COLO829 (cell line): ENCODE measurements at places on chromosomes 3 and 15.
A peak's percentile ranks its signal among the peaks of the same experiment; 100 is the strongest.

DNA sequence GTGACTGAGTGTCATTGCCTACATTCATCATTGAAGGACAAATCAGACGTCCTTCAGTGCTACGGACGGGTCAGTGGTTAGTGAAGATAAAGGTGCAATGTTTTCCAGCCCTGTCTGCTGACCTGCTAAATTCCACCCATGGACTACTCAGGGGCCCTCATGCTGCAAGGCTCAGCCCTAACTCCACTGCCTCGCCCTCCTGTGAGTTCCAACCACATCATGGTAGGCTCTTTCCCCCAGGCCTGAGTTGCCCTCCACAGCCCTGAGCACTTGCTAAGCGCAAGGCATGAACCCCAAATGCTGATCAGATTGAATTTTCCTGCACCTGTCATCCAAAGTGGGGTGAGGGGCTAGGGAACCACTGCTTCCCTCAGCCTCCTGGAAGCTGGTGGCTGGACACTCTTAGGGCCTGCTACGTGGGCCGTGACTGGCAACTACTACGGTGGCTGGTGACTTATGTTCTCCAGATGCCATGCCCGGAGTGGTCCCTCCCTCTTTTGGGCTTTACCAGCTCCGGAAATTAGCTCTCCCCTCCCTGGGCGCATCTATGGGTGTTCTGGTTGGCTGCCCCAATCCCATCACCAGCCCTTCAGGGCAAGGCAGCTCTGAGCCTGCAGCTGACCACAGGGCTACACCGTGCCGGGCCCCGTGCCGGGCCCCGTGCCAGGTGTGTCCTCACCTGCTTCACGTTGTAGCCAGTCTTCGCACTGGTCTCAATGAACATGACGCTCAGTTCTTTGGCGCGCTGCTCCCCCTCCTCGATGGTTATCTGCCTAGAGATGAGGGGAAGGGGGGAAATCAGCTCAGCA lies 32.1 kb downstream of the SRPRB start:
- DNase-seq: no peak

DNA sequence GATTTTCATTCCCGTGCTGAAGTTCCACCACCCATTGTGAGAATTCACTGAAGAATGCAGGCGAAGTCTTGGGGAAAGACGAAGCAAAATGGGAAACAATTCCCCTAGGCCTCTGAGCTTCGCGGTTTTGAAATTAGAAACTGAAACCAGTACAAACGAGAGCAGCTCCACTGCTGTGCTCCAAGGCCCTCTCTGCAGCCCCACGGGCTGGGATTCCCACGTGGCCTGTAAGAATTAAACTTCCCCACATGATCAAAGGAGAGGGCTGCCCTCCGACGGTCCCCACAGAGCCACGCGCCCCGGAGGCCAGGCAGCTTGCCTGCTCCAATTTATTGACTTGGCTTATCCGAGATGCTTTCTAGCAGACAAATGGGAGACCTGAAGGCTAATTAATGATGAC lies 144.0 kb downstream of the GREM1 start:
- DNase-seq: no peak

GRCh38 chr3:174533286-174533685 lies 325.8 kb upstream of the NAALADL2 start:
- DNase-seq: no peak

- DNase-seq: no peak
These were observed 494.1 kb downstream of the GABRG3 start for GRCh38 chr15:27464941-27465612.

- DNase-seq: no peak
These were observed 235.0 kb downstream of the OCA2 start for GRCh38 chr15:27864086-27864485.

GRCh38 chr3:146250449-146251382 lies at the start of gene PLSCR4:
PLSCR4 (minus strand) TSS chr3:146251105; CDS start chr3:146222071, 29,034 bp downstream.
- DNase-seq: no peak

GRCh38 chr3:174325834-174326700 lies 533.1 kb upstream of the NAALADL2 start:
- no peak for DNase-seq

DNA sequence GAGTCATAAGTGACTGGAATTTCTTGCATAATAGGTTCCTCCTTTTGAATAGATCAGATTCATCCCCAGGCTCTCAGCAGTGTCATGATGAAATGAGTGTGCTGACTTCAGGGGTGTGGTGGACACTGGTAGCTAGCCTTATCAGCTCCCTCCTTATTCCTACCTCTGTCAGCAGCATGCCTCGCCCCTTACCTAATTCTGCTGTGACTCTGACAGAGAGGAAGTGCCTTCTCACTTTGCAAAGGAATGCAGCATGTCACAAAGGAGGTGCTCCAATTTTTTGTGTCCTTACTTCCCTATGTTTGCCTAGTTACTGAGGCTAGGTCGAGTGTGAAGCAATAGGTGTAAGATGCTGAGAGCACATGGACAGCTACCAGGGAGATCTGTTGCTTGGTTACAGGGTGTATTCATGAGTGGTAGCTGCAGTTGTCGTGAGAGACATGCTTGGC lies 90.6 kb downstream of the TNFAIP8L3 start:
- no peak for DNase-seq

- peak; percentile 14 for DNase-seq
These were observed 63.8 kb downstream of the CHSY1 start for GRCh38 chr15:101187820-101188636.

DNA sequence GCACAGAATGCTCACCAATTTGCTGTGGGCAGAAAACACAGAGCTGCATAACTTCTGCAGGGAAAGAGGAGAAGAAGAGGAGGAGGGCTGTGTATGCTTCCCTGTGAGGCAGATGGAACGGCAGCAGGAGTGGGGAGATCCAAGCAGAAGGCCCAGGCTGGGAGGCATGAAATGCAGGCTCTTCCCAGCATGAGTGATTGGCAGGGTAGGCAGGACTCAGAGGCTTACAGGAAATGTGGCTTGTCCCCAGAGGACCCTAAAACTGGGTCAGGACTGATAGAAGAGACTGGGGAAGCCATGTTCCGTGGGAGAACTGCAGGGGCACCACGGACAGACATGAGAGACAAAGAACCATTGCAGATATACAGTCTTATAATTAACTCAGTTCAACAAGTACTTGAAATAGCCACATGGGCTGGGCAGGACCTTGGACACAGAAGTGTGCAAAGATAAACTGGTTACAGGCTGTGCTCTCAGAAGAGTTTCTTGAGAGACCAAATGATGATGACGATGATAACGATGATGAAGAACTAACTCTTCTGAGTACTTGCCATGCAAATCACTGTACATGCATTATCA lies 286.9 kb downstream of the EPHB1 start:
- DNase-seq: no peak

DNA sequence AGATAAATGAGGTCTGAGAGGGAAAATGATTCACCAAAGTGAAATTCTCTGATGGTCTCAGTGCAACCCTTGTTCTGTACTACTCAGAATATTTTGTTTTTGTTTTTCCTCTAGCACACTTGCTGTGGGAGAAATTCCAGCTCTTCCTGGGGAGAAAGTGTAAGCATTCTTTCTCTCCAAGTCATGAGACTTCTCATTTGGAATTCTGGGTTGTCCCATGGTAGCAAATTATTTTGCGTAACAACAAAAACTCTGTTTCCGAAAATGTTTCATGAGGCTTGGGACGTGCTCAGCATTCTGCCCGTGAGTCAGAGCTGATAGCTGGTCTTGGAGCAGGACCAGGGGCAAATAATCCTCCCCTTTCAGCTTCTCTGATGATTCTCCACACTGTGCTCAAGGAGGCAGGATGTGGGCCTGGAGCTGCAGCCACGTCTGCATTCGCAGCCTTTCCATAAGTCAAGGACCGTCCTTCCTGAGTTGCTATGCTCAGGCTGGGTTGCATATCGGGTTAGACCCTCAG lies 70.3 kb downstream of the SENP2 start:
- peak; percentile 100 for DNase-seq

- DNase-seq: peak; percentile 80
These were observed 108.5 kb downstream of the TNIK start for GRCh38 chr3:171351676-171352075.

DNA sequence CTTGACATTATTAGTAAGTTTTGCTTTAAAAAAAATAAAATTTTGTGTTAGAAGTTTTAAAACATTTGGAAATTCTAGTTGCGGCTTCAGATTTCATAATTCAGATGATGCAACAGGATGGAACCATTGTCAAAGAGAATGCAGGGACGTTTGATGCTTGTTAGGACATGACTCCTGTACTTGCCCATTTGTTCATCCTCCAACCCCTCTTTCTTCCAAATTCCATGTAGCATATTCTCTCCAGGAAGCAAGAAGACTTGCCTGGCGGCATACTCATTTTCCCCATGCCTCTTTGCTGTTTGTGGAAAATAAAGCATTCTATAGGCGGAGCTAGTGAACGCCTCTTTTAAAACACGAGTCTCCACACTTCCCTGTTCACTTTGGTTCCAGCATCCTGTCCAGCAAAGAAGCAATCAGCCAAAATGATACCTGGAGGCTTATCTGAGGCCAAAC lies at the start of gene CSTA:
Gene CSTA, plus strand, starts transcription at position 378 of the 453 bp plus-strand sequence. Its CDS starts 45 bp downstream, at position 423.
- no peak for DNase-seq

GRCh38 chr3:159882790-159883779 lies 105.5 kb upstream of the IL12A start:
- DNase-seq: peak; percentile 27

- DNase-seq: no peak
These were observed 183.7 kb upstream of the NAALADL2 start for GRCh38 chr3:174675406-174675805.

DNA sequence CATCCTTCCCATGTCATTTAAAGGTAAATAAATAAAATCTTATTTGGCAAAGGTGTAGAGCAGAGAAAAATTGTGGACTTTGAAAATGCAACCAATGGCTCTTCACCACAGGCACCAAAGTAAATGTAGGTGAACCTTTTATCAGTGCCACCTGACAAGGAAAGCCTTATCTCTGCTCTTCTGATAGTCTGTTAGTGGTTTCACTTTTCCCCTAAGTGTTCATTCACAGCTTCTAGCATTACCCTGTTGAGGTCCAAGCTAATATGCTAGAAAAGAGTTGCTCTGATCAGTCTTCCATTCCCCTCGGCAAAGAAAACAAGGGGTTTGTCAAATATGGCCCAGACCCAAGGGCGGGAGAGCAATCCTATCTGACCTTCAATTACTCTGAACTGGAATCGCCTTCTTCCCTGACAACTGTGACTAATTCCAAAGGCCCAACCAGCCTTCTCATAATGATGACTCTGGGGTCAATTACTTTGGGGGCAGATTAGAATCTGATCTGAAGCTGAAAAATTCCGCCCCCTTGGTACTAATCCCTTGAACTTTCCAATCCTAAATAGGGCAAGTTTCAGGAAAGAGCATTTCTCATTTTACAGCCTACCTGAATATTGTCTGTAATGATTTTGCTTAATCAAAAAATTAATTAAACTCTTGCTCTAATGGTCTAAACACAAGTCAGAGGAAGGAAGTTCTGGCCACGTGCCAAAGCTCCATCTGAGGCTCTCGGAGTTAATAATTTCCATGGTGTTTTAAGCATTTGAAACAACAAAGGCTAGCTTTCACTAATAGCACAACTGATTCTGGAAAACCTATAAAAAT lies 52.4 kb downstream of the SETMAR start:
- peak; percentile 28 for DNase-seq

DNA sequence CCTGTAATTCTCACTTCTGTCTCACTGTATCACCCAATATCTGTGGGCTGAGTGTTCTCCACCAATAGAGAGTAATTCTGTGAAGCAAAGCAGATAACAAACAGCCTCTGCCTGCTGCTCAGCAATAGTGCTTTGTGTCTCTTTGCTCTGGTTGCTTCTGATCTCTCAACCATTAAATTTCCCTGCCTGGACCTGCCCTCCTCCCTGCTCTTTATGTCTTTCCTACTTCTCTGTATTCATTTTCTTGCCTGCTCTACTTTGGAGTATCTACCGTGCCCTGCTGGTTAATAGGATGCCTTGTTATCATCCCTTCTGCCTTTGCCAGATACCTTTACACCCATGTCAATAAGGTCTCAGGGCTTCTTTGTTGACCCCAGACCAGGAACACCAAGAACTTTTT lies 102.9 kb upstream of the CGNL1 start:
- no peak for DNase-seq

DNA sequence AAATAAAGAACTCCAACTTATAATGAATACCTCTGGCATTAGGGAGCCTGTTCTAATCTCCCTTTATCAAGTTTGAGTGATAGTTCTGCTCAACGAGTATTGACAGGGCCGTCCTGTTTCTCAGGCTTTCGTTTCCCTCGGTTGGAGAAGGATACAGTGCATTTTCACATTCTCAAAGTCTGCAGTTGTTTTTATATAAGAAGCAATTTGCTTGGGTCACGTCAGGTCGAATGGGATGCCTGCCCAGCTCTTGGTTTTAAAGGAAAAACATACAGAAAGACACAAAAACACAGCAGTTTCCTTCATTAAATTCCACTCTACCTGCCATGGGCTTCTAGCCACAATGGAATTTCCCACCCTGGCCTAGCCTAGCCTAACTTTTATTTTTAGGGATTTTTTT lies 366.3 kb downstream of the TIGIT start:
- no peak for DNase-seq

GRCh38 chr3:195546130-195546560 lies 3.0 kb upstream of the PPP1R2 start:
- DNase-seq: peak; percentile 59

GRCh38 chr3:74033381-74033780 lies 408.6 kb upstream of the PDZRN3 start:
- no peak for DNase-seq

DNA sequence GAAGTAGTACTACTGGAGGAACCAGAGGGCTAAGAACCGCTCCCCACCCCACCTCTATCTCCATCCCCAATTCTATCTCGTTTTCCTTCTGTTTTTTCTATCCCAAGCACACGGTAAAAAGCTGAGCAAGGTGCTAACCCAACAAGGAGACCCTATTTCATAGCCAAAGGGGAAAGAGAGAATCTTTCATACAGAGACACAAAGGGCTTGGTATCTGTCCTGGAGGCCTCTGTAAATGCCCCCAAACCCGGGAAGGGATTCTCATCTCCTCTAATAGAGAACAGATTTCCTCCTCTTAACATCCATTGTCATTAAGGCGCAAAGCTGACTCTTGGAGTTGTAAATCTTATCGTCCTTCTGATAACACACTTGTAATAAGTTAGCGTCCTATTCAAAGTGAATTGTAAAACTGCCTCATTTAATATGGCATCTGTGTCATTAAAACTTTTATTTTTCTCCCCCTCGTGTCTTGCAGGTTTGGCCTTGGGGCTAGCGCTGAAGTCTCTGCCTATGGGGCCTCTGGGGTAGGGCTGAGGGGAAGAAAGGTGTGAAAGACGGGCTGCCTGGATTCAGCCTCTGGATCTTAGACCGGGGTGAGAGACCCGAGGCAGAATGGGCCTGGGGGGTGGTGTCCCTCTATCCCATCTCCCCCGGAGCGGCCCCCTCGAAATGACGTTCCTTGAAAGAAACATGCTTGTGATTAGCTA lies 12.1 kb downstream of the NR2F2 start:
- DNase-seq: no peak
